ENCODE measurements at places on chromosomes 3 and 15.

DNA sequence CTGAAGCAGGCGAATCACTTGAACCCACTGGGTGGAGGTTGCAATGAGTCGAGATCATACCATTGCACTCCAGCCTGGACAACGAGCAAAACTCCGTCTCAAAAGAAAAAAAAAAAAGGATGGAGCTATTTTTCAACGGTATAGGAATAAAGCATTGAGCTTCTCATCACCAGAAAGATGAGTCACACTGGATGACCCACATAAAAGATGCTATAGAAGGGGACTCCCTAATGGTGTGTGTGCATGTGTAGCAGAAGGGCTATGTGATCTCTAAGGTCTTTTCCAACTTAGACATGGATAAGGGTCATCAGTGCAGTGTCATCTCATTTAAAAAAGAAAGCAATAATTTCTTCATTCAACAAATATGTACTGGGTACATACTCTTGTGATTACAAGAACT, 476.0 kb downstream of the MFSD1 start:
- no peak for DNase-seq

GRCh38 chr15:36432161-36432560, 147.3 kb upstream of the CDIN1 start:
- DNase-seq, result no peak

GRCh38 chr15:60682115-60682514, 203.2 kb upstream of the ICE2 start:
- DNase-seq, result no peak

GRCh38 chr3:146881356-146881755, 276.2 kb upstream of the PLSCR5 start:
- DNase-seq, result no peak

DNA sequence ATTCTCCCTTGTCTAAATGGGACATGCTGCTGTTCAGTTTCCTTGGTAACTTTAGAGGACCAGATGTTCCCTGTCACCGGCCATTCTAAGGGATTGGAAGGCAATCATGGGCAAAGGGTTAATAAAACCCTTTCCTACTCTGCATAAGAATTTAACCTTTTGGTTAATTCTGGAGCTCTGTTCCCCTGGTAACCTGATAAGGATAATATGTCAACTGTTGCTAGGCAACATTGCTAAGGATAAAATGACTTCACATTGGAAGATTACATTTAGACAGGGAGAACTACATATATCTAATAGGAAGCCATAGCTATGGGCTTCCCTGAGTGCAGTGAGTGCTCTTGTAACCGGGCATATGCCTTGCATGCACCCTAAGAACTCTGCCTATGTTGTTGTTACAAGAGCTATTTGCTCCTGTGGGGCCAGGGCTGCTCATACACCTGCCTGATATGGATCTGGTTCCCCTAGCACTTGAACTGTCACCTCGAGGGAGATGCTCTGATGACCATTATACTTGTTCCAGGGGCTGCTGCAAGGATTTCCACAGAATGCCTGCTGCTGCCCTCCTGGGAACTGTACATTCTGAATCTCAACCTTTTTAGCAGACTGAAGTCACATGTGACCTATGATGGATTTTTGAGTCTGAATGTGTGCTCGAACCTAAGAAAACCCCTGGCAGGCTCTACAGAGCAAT, 326.3 kb upstream of the PDZRN3 start:
- DNase-seq, result no peak

GRCh38 chr3:70631716-70632307, 319.4 kb upstream of the MDFIC2 start:
- no peak for DNase-seq

DNA sequence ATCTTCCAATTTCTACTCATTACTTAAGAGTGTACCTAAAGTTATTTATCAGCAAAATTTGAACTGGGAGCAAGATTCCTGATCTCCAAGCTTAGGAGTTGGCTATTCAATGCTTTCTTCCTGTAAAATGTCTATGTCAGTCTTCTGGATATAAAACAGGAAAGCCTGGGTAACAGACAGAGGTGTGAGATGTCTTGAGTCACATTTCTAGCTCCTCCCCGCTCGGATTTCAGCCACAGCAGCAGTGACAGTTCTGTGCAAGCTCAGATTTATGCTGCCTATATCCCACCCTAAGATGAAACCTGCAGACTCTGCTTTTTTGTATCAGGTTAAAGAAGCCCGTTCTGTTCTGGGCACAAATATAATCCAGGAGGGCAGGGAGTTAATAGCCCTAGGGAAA, 2.1 kb upstream of the ARMC8 start:
- DNase-seq, result no peak

DNA sequence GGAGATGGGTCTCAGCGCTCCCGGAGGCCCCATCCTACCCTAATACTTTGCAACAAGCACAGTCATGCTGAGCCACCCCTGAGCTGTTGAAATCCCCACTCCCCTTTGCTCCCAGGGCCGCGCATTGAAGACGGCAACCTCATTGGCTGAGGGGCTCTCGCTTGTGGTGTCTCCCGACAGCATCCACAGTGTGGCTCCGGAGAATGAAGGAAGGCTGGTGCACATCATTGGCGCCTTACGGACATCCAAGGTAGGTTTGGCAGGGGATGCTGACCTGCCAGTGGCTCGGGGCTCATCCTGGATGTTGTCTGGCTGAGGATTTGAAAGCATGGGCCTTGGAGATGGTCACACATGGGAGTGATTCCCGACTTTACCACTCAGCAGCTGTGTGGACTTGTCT, 5.9 kb downstream of the TMEM43 start:
- no peak for DNase-seq
